ENCODE measurements at places on chromosomes 16 and 17. TPM values are rescaled to one million over a fixed set of nuclear protein-coding genes. Genes with fewer than 3 reads are reported as not detected.

GRCh38 chr17:33261820-33262219 is 31.3 kb downstream of the ASIC2 start:
- H3K4me1 ChIP-seq: no peaks in the 10 kb centered on the region
- no peaks in the 10 kb centered on the region for H3K36me3 ChIP-seq
- H3K4me3 ChIP-seq: no peak overlapping the region
- no peak overlapping the region for H3K27ac ChIP-seq
- DNase-seq: no peak

DNA sequence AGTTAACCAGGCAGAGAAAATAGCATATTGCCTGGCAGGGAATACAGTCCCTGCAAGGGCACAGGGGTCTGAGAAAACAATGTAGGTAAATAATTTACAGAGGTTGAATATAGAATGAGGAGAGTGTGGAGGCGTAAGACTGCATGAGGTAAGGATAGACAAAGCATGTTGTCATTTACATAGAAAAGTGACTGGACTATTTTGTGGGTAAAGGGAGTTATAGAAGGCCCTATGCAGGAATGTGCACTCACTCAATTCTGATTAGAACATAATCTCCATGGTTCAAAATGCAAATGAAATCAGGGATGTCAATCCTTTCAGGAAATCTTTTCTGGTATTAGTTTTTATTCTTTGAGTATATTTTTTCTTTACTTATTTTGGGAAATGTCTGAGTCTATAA is 285.7 kb upstream of the SALL1 start:
- H3K27me3 ChIP-seq: peaks cover 6% of the 10 kb centered on the region
- no peak for DNase-seq
- no peaks in the 10 kb centered on the region for H3K36me3 ChIP-seq

- H3K4me1 ChIP-seq: no peaks in the 10 kb centered on the region
- no peak overlapping the region for H3K4me3 ChIP-seq
- peaks cover 5% of the 10 kb centered on the region for H3K36me3 ChIP-seq
These were observed 28.8 kb downstream of the TMEM238L start for GRCh38 chr17:10775058-10775457.

DNA sequence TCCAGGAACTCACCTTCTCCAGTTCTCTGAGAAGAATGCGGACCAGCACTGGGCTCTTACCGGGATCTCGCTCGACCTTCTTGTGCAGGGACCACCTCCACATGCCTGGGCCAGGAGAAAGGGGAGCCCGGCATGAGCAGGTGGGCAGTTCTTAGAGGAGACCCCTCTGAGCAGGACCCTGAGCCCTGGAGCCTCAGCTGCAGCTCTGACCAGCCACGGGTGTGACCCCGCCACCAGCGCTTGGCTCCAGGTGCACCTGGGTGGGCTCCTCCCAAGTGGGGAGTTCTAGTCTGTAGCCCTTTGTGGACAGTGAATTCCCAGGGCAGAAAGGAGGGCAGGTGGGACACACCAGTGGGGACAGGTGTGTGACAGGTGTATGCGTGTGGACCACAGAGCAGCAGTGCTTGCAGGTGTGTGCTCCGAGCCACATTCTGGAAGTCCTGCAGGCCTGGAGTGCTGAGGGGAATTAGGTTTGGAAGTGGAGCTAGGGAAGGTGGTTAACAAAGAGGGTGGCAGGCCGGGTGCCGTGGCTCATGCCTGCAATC is 28.9 kb downstream of the PIK3R6 start:
- no peak overlapping the region for H3K4me3 ChIP-seq
- no peaks in the 10 kb centered on the region for H3K4me1 ChIP-seq
- no peak for DNase-seq
- no peaks in the 10 kb centered on the region for H3K36me3 ChIP-seq

DNA sequence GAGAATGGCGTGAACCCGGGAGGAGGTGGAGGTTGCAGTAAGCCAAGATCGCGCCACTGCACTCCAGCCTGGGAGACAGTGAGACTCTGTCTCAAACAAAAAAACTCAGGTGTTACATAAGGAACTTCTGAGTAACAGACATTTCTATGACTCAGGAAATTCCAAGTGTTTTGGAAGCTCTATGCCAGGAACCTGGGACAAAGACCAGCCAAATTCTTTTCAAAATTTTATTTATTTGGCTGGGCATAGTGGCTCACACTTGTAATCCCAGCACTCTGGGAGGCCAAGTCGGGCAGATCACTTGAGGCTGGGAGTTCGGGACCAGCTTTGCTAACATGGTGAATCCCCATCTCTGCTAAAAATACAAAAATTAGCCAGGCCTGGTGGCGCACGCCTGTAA is 5.2 kb upstream of the SH2B1 start:
- no peak for DNase-seq
- H3K27ac ChIP-seq: no peak overlapping the region
- no peak overlapping the region for H3K4me3 ChIP-seq
- peaks cover 4% of the 10 kb centered on the region for H3K36me3 ChIP-seq

- H3K36me3 ChIP-seq: peaks cover 13% of the 10 kb centered on the region
- no peak overlapping the region for H3K27ac ChIP-seq
- H3K4me3 ChIP-seq: no peak overlapping the region
- no peaks in the 10 kb centered on the region for H3K27me3 ChIP-seq
These were observed 14.2 kb downstream of the CTU2 start for GRCh38 chr16:88720396-88720970.

DNA sequence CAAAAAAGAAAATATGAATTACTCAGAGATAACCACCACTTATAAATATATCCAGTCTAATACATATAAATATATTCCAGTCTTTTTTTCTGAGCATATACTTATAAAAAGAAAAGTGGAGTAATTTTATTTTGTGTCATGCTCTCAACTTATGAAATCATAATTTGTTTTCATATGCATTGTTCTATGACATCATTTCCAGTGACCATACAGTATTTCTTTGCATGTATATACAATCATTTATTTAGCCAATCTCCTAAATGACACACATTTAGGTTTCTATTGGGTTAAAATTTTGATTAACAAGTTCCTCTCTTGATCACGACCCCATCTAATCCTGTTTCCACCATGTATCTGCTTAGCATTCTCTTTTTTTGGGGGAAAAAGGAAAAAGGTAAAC is 16.4 kb upstream of the NDEL1 start:
- no peak overlapping the region for H3K4me3 ChIP-seq
- peaks cover 38% of the 10 kb centered on the region for H3K27me3 ChIP-seq
- DNase-seq: no peak
- no peaks in the 10 kb centered on the region for H3K4me1 ChIP-seq

DNA sequence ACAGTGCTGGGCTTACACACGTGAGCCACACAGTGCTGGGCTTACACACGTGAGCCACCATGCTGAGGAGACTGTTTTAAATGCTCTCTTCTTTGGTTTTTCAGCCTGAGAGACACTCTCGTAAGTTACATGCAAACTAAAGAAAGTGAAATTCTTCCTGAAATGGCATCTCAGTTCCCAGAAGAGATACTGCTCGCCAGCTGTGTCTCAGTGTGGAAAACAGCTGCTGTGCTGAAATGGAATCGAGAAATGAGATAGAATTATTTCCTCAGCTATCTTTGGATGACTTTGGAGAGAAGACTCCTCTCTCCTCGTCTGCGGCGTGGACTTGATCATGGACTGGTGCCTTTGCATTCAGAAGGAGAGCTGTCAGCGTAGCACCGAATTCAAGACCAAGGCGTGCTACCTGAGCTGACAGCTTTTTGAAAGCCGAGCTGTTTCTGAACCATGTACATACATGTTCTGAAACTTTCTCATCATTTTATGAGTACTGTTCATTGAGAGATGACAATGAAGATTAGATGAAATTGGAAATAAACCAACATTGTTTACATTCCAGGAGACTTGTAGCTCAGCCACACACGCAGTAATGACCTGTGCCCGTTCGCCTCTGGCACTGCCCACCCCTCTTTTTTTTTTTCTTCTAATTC is 21.6 kb upstream of the ENDOV start:
- H3K27me3 ChIP-seq: no peaks in the 10 kb centered on the region
- peak overlapping the region; percentile 80 for H3K27ac ChIP-seq
- no peak for DNase-seq
- H3K36me3 ChIP-seq: peaks cover 33% of the 10 kb centered on the region
- no peak overlapping the region for H3K4me3 ChIP-seq
- peaks cover 15% of the 10 kb centered on the region for H3K4me1 ChIP-seq

- H3K4me3 ChIP-seq: peak overlapping the region; percentile 23
- H3K27ac ChIP-seq: no peak overlapping the region
- peaks cover 12% of the 10 kb centered on the region for H3K27me3 ChIP-seq
- no peaks in the 10 kb centered on the region for H3K36me3 ChIP-seq
These were observed 37.7 kb downstream of the EPN2 start for GRCh38 chr17:19274893-19275292.

- H3K4me1 ChIP-seq: peaks cover 5% of the 10 kb centered on the region
- no peak overlapping the region for H3K27ac ChIP-seq
- H3K27me3 ChIP-seq: no peaks in the 10 kb centered on the region
- DNase-seq: peak; percentile 3
- no peak overlapping the region for H3K4me3 ChIP-seq
These were observed 111.7 kb downstream of the MAP2K6 start for GRCh38 chr17:69525920-69526841.

GRCh38 chr16:16008666-16009065 is 59.2 kb downstream of the ABCC1 start:
- peaks cover 18% of the 10 kb centered on the region for H3K36me3 ChIP-seq
- no peak overlapping the region for H3K4me3 ChIP-seq
- H3K4me1 ChIP-seq: peaks cover 21% of the 10 kb centered on the region
- H3K27ac ChIP-seq: no peak overlapping the region
- no peak for DNase-seq
- H3K27me3 ChIP-seq: no peaks in the 10 kb centered on the region

- DNase-seq: no peak
- H3K27me3 ChIP-seq: peaks cover 15% of the 10 kb centered on the region
- no peak overlapping the region for H3K27ac ChIP-seq
- no peaks in the 10 kb centered on the region for H3K4me1 ChIP-seq
These were observed 234.5 kb downstream of the C16orf78 start for GRCh38 chr16:49608098-49608497.

DNA sequence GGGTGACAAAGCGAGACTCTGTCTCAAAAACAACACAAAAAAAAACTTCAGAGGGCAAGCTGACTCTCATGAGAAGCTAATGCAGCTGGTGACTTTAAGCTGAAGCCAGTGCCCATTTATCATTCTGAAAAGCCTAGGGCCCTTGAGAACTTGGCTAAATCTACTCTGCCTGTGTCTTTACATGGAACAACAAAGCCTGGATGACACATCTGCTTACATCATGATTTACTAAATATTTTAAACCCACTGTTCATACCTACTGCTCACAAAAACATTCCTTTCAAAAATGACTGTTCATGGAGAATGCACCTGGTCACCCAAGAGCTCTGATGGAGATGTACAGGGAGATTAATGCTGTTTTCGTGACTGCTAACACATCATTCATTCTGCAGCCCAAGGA is 6.1 kb upstream of the ALOX12 start:
- H3K4me3 ChIP-seq: no peak overlapping the region
- no peak for DNase-seq
- H3K27me3 ChIP-seq: no peaks in the 10 kb centered on the region
- no peaks in the 10 kb centered on the region for H3K4me1 ChIP-seq

GNG13 gene
- total RNA-seq: not detected

ANKFY1 gene
- total RNA-seq: 36.4 TPM

PMFBP1 gene
- 1.8 TPM for total RNA-seq

STX1B gene
- 2.2 TPM for total RNA-seq

DOC2B gene
- 0.25 TPM for total RNA-seq

TM4SF5 gene
- total RNA-seq: not detected

HS3ST2 gene
- total RNA-seq: not detected

C16orf46 gene
- not detected for total RNA-seq

Measured in activated T-cell treated with anti-CD3 and anti-CD28 coated beads, Interleukin-2, amount 50 U/mL, for 72 hours (primary cell).